Activated T-cell treated with anti-CD3 and anti-CD28 coated beads for 1 hour (primary cell): ENCODE measurements at places on chromosomes 7 and 10.

DNA sequence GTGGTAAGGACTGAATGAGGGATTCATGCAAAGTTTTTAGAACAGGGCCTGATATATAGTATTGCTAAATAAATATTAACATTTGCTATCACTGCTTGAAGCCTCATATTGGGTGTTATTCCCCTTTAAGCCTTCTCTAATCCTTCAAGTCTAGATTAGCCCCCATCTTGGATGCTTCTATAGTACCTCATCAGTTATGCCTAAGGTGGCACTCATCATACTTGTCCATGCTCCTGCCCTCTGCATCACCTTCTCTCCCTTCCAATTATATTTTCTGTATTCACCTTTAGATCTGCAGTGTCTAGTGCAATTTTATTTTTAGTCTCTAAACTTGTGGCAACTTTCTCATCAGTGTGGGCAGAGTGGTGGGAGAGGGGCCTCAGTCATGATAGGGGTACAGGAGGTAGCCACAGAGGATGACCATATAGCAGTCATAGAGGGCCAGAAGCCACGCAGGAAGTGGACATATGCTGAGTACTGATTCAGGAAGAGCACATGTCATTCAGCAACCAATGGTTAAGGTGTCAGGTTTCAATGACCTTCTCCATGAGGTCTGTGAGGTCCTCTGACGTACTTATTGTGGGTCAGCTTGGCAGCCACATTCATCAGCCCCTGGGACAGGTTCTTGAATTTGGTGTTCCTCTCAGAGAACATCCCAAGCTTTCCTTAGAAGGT lies 2.5 kb downstream of the ENTPD1 start:
- DNase-seq = no peak

- DNase-seq = no peak
Measured at GRCh38 chr7:70574970-70575799, 556.8 kb upstream of the GALNT17 start.

DNA sequence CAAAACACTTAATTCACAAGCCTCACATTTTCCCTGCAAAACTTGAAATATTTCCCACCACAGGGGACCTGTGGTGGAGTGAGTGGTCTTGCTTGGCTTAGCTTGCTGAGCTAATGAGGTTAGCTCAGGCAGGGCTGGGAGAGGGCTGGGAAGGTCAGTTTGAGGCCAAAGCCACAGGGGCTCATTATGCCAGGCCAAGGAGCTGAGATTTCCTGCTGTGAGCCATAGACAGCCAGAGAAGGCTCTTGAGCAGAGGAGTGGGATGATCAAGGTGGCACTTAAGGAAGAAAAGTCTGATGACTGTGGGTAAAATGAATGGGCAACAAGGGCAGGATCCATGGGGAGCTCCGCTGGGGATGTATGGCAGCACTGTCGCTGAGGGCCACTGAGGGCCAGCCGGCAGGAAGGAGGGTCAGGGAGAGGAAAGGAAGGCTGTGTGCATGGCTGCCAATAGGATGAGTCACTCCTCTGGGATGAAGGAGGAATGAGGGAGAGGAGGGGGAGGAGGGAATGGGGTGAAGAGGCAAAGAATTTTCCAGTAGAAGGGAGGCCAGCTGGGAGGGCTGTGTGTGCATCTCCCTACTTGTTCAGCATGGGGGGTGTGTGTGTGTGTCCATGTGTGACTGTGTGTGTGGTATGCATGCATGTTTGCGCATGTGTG lies 18.7 kb upstream of the ZNF488 start:
- DNase-seq = no peak

GRCh38 chr7:57328457-57328856 lies 121.5 kb upstream of the ZNF716 start:
- DNase-seq = no peak

DNA sequence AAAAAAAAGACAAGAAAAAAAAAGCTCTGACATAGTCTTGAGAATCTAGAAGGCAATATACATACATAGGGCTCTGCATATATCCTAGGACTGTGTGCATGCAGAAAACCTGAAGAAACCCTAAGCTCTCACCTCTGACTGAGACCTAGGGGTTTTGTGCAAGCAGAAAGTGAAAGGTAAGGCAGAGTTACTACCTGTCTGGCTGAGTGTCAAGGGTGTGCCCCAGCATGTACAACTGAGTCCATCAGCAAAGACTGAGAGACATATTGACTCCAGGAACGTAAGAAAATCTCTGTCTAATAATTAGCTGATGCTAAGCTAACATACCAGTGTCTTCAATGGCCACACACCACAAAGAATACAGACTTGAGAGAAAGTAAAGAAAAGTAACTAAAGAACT lies 16.3 kb upstream of the HNRNPH3 start:
- DNase-seq = no peak
